ENCODE measurements at places on chromosomes 11 and 22. TPM values are rescaled to one million over a fixed set of nuclear protein-coding genes. Genes with fewer than 3 reads are reported as not detected.

OR52E4 gene
- not detected for total RNA-seq

OR8D1 gene
- not detected for total RNA-seq

SOX10 gene
- total RNA-seq, result 2.7 TPM

MAP6 gene
- total RNA-seq, result 0.27 TPM

SLC22A9 gene
- total RNA-seq, result not detected

ASCL2 gene
- total RNA-seq, result 0.24 TPM

SPTBN2 gene
- total RNA-seq, result 34.9 TPM

FGF3 gene
- not detected for total RNA-seq

VSTM5 gene
- total RNA-seq, result 0.27 TPM

DRD4 gene
- 5.5 TPM for total RNA-seq

SLC6A5 gene
- not detected for total RNA-seq

CDC42BPG gene
- total RNA-seq, result 21.6 TPM

LRP4 gene
- 27.6 TPM for total RNA-seq

APOA5 gene
- 0.20 TPM for total RNA-seq

SAA1 gene
- 12.8 TPM for total RNA-seq

ZNF215 gene
- total RNA-seq, result 14.1 TPM

IGF2 gene
- 1.5 TPM for total RNA-seq

POU2AF3 gene
- 2.7 TPM for total RNA-seq

ADAMTS8 gene
- 9.9 TPM for total RNA-seq

GRM5 gene
- total RNA-seq, result 0.13 TPM

TCN2 gene
- total RNA-seq, result 34.7 TPM

CARD16 gene
- total RNA-seq, result not detected

SMIM38 gene
- total RNA-seq, result 0.39 TPM

OR8G5 gene
- not detected for total RNA-seq

OR4D5 gene
- not detected for total RNA-seq

NAV2 gene
- 42.8 TPM for total RNA-seq

RHOD gene
- 15.9 TPM for total RNA-seq

CREB3L1 gene
- total RNA-seq, result 10.9 TPM

BARX2 gene
- not detected for total RNA-seq

MCHR1 gene
- total RNA-seq, result 0.57 TPM

KRTAP5-10 gene
- total RNA-seq, result not detected

NPAS4 gene
- 0.44 TPM for total RNA-seq

CAT gene
- total RNA-seq, result 13.2 TPM

ZC3H7B gene
- 61.6 TPM for total RNA-seq

HDHD5 gene
- 114 TPM for total RNA-seq

NPAT gene
- 14.4 TPM for total RNA-seq

MYO18B gene
- total RNA-seq, result 0.96 TPM

TRIM21 gene
- total RNA-seq, result 14.8 TPM

DDX6 gene
- total RNA-seq, result 167 TPM

All from WTC11 (cell line).